ENCODE measurements at places on chromosomes 13 and 19.

GRCh38 chr19:13241231-13242104 is 91.3 kb downstream of the IER2 start:
- DNase-seq = no peak

GRCh38 chr13:38417727-38418126 is 68.1 kb downstream of the UFM1 start:
- no peak for DNase-seq

DNA sequence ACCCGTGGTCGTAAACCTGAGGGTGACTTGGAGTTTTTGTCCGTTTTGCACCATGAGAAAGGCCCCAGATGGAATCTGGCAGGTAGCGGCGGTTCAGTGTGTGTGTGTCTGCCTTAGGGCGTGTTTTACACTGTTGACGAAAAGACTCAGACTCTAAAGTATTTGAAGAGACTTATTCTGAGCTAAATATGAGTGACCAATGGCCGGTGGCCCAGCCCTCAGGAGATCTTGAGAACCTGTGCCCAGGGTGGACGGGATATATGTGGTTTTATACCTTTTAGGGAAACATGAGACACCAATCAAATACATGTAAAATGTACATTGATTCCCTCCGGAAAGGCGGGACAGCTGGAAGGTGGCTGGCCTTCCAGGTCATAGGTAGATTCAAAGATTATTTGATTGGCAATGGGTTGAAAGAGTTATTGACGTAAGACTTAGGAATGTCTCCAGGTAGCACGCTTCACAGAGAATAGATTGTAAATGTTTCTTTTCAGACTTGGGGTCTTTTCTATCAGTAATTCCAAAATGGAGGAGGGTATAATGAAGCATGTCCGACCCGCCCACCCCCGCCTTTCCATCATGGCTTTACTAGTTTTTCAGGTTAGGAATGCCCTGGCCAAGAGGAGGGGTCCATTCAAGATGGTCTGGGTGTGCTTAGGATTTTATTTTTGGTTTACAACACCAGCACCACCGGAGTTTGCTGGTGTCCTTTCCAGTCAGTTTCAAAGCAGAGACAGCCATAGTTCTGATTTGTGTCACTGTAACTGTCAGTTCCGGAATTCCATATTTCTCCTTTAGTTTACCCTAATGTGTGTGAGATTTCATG is 1.0 kb upstream of the ZNF529 start:
- no peak for DNase-seq

- no peak for DNase-seq
Measured at GRCh38 chr19:40241125-40241808, 14.8 kb upstream of the CCNP start.

- no peak for DNase-seq
Measured at GRCh38 chr19:28316464-28316863, 896.5 kb downstream of the UQCRFS1 start.

GRCh38 chr19:27833031-27833430 is 1379.9 kb downstream of the UQCRFS1 start:
- DNase-seq = no peak

- no peak for DNase-seq
Measured at GRCh38 chr19:8610041-8610935, at the start of gene ADAMTS10. Gene ADAMTS10 (minus strand): TSS chr19:8610715. CDS start chr19:8605710, 5,005 bp downstream.

GRCh38 chr19:47377208-47377701 is 28.1 kb downstream of the DHX34 start:
- DNase-seq = peak; percentile 80

- DNase-seq = peak; percentile 25
Measured at GRCh38 chr19:51702103-51702824, 9.1 kb downstream of the SPACA6 start.

DNA sequence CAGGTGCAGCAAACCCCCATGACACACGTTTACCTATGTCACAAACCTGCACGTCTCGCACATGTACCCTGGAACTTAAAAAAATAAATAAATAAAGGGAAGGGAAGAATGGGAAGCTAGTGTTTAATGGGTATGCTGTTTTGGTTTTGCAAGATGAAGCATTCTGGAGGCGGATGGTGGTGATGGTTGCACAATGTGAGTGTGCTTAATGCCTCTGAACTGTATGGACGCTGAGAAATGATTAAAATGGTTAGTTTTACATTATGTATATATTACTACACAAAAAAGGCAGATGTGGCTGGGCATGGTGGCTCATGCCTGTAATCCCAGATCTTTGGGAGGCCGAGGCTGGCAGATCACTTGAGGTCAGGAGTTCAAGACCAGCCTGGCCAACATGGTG is 17.8 kb downstream of the NFILZ start:
- no peak for DNase-seq

DNA sequence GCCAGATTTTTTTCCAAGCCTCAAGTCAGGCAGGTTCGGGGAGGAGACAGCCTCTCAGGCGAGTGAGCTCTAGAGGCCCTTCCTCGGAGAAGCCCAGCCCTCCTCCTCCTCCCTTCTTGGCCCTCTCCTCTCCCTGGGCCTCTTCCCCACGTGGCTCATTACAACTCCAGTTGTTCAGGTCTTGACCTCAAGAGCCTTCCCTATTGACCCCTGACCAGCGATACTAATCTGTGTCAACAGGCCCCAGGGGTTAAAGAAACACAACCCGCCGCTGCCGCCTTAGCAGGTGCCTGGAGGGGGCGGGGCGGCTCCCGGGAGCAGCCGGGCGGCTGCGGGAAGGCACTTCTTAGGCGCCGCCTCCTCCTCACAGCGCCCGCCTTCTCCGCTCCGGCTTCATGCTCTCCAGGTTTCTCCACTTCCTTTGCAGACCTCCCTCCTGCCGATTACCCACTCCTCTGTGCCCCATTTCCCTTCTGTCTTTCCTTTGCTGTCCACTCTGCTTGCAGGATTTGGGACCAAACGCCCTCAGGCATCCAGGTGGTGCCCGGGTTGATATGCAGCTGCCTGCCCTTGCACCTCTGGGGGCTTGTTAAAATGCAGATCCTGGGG is 51.0 kb downstream of the LYL1 start:
- peak; percentile 57 for DNase-seq

GRCh38 chr13:105908586-105908985 is 626.9 kb downstream of the EFNB2 start:
- no peak for DNase-seq

DNA sequence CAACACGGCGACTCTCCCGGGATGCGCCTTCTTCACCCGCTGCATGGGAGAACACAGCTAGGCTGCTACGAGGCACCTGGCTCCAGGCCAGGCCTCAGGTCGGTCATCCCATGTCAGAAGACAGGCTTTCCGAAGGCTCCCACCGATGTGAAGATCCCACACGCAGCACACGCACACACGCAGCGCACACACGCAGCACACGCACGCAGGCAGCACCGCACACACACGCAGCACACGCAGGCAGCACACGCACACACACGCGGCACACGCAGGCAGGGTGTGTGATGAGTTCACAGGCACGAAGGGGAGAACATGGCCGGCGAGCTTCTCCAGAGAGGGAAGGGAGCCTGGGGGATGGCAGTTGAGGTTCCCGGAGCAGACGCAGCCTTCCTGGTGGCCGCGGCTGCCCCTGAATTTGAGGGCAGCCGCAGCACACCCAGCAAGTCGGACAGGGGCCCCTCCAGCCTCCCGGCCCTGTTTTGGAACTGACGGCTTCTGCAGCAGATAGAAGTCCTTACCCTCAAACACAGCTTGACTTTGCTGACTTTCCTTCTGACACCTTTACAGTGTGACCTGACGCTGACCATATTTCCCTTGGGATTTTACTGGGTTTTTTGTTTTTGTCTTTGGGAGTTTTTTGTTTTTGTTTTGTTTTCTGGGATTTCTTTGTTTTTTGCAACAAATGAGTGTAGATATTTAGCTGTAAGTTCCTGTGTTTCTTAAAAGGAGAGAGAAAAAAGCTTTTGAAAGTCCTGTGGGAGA is 55.9 kb downstream of the RASA3 start:
- no peak for DNase-seq
